Parietal lobe (tissue), 2 donors: ENCODE measurements at places on chromosomes 5 and 9. TPM values are rescaled to one million over a fixed set of nuclear protein-coding genes. Genes with fewer than 3 reads are reported as not detected.

SLC36A2 gene
- not detected for total RNA-seq

CRAT gene
- total RNA-seq: 22.8 TPM

SIGMAR1 gene
- 26.6 TPM for total RNA-seq

SLC6A3 gene
- total RNA-seq: not detected

AK8 gene
- total RNA-seq: 1.6 TPM

RGS7BP gene
- total RNA-seq: 26.0 TPM

APBA1 gene
- total RNA-seq: 51.3 TPM

TAF1L gene
- 0.31 TPM for total RNA-seq

HTR1A gene
- total RNA-seq: 18.5 TPM

TRAF2 gene
- 11.6 TPM for total RNA-seq

UNC5A gene
- 11.6 TPM for total RNA-seq

C9orf152 gene
- not detected for total RNA-seq

SLC34A3 gene
- total RNA-seq: not detected

IRX1 gene
- total RNA-seq: not detected

MYORG gene
- total RNA-seq: 6.6 TPM

CATSPER3 gene
- not detected for total RNA-seq

PAPPA gene
- total RNA-seq: not detected

POLK gene
- total RNA-seq: 74.2 TPM

SLC46A2 gene
- total RNA-seq: not detected

LMX1B gene
- not detected for total RNA-seq

GRXCR2 gene
- not detected for total RNA-seq

OGN gene
- 1.6 TPM for total RNA-seq

SLC4A9 gene
- not detected for total RNA-seq

IL9 gene
- total RNA-seq: not detected

SPARC gene
- total RNA-seq: 75.1 TPM

MARCOL gene
- total RNA-seq: not detected

ZNF454 gene
- 25.4 TPM for total RNA-seq

GMCL2 gene
- not detected for total RNA-seq

SAPCD2 gene
- total RNA-seq: 2.5 TPM

YTHDC2 gene
- total RNA-seq: 100 TPM

ZBTB34 gene
- total RNA-seq: 75.7 TPM

SEMA5A gene
- total RNA-seq: 13.1 TPM

OTP gene
- total RNA-seq: not detected
